ENCODE measurements at places on chromosomes 2 and 18.

DNA sequence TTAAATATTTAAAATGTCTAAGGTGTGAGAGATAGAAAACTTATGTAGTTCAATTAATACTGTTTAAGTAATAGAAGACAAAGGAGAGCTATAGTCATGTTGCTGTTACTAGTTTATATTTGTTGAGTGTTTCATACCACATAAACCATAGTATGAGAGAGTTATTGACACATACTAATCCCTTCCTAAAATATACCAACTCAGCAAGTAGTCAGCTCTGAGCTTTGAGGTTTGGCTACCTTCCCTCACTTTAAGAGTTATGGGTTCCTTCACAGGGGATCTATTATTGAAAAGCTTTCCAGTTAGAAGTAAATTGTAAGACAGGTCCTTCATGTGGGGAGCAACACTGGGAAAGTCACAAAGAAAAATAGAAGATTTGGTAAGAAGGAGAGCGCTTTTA, 701.6 kb upstream of the ZEB2 start:
- no peak for DNase-seq

- DNase-seq: no peak
Observed at GRCh38 chr2:11753452-11753885, 7.0 kb downstream of the LPIN1 start.

DNA sequence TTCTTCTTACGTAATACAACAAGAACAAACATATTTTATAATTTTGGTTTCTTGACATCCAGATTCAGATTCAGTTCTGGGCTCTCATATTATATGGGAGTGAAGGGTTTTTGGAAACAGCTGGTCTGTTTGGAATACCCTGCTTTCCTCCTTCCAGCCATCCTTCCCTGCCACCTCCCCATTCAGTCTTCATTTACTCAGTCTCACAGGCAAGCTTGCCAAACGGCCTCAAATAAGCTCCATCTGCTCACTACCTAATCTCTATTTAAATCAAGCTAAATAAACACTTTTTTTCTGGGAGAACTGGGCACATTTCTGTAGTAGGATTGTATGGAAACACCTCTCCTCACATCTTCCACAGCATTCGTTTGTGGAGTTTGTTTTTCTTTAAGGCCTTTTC, 147.5 kb downstream of the RND3 start:
- no peak for DNase-seq

DNA sequence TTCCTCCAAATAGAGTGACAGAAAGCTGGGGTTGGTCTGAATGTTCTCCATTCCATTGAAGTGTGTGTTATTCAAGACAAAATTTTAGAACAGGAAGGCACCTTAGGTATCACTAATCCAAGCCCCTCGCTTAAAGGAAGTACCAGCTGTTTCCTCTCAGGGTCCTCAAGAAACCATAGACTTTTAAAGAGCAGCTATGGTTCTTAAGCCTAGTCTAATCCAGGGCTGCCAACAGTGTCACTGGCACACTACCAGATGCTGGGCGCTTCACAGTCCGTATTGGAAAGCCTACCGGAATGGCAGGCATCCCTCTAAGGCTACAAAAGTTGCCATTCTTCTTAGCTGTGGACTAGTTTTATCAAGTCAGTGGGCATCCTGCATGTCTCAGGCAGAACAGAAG, 1.9 kb downstream of the NEMP2 start:
- DNase-seq: no peak

DNA sequence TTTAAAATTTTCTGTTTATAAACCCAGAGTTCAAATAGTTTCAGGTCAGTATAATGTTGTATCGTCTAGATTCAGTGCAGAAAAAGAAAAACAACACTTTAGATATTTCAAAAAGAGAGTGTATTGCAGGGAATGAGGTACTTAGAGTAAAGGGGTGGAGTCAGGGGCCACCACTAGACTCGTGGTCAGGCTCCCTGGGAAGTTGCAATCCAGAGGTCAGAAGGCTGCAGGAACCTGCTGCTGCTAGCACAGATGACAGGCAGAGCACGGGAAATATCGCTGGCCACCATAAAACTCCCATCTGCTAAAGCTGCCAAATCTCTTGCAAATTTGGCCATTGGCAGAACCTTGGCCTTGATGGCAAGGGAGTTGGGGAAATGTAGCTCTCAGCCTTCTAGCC, 64.6 kb downstream of the THNSL2 start:
- no peak for DNase-seq

- no peak for DNase-seq
Observed at GRCh38 chr2:194443926-194444325, 1213.1 kb upstream of the SLC39A10 start.

DNA sequence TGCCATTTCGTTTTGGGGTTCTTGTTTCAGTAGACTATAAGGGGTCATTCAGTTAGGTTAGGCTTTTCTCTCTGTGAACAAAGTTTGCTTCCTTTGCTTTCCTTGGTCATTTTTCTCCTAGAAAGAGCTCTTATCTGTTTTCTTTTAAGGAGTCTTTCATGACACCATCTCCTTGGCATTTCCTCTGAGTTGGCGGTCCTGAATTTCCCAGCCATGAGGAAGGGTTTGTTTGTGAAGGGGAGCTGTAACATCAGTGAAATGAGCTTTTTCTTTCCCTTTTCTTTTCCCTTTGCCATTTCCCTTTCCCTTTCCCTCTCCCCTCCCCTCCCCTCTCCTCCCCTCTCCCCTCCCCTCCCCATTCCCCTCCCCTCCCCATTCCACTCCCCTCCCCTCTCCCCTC, 61.7 kb downstream of the MAP4K4 start:
- peak; percentile 93 for DNase-seq

DNA sequence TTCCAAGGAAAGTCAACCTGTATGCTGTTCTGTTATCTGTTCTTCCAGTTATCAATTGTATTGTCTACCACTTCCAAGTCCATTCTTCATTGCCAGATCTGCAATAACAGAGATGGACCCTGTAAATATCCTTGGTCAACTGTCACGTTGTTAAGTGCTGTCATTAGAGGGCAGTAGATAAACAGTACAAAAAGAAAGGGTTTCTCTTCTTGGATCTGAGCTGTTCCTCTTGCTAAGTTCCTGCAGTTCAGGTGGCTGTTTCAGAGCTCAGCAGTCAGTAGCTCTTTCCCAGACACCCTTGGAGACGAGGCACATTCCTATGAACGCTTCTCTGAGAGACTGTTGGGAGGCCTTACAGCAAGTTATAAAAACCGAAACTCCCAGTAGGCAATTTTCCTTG, 957.1 kb upstream of the CHAC2 start:
- DNase-seq: no peak

DNA sequence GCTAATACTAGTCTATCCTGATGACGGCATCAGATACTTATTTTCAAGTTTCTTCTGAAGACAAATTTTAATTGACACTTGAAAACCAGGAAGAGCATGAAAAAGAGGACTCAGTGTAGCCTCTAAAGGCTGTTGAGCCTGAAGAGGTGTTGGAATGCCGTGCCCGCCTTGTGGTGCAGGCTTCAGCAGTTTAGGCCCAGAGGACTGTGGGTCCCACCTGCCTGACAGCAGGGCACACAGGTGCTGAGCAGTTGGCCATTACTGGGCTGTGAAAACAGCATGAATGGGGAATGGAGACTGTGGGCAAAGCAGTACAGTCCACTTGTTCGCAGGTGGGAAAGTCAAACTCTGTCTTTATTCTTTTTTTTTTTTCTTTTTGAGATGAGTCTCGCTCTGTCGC, 49.8 kb upstream of the THOC1 start:
- DNase-seq: no peak
